ENCODE measurements at places on chromosomes 2 and 18.

GRCh38 chr18:25927830-25928229, 162.6 kb downstream of the SS18 start:
- DNase-seq: no peak

DNA sequence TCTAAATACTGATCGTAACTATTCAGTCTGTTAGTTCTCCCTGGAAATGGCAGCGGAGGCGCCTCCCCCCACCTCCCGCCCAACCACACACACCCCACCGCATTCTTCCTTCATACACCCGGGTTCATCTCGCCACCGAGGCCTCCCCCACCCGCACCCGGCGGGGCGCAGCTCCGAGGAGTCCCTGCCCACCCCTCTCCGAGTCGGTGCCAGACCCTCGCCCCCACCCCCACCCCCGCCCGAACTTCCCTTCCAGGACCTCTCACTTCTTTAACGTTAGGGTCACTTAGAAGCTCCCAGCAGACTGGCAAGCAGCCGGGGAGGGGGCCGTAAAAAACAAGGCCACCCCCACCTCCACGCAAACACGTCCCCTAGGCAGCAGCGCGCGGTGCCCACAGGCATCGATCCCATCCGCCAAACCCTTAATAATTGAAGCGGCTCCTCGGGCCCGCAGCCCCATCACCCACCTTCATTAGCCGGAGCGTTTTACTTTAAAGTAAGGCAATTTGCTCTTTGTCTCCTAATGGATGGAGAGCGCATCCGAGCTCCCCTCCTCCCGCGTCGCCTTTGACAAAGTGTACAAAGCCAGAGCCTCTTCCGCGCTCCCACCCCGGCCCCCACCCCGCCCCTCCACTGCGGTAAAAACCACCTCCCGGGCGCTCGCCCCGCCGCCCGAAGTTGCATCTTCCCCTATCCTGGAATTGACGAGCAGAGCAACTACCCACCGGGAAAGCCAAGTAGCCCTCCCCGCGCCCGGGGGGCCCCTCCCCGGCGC, 624 bp downstream of the ZNF516 start:
- DNase-seq: no peak

DNA sequence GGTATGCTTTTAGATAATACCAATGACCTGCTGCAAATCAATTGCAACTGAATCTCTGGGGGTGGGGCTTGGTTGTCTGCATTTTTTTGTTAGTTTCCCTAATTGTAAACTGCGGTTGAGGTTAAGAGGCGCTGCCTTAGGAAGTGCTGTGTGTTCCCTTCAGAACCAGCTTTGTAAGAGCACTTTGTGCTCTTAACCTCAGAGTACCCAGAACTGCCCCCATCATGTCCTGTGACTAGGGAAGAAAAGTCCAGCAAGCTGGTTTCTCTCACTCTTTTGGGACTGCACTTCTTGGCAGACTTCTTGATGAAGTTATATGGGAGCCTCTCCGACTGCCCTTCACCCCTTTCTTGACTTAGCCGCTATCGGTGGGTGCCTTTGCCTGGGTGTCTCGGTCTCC, 245.5 kb upstream of the CXCR4 start:
- DNase-seq: no peak

DNA sequence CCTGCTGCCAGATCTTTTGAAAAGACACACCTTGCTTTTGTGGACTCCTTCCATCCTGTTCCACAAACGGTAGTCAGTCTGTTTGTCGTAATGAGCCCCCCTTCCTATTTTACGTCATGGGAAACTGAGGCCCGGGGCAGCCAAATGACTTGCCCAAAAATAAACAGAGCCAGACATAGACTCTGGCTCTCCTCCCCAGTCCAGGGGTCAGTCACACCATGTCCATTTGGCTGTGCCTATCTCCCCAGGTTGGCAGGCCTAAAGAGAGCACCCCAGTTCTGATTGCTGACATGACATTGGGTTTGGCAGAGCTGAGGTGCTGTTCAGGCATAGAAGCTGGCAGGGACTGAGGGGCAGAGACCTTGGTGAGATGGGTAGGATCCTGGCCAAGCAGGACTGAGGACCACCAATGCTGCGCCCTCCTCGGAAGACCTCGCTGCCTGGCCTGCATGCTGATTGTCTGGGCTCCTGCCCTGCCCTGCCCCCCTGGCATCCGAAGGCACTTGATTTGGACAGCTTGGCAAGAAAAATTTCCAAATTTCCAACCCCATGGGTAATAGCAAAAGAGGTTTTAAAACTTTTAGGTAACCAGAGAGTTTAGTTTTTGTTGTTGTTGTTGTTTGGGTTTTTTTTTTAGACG, 335.4 kb downstream of the DYSF start:
- peak; percentile 49 for DNase-seq

DNA sequence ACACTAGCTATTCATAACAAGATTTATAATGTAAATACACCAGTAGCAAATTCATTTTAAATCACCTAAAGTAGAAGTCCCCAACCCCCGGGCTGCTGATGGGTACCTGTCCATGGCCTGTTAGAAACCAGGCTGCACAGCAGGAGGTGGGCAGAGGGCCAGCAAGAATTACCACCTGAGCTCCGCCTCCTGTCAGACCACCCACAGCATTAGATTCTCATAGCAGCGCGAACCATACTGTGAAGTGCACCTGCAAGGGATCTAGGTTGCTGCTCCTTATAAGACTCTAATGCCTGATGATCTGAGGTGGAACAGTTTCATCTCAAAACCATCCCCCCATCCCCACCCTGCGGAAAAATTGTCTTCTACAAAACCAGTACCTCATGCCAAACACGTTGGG, 71.3 kb downstream of the KANSL1L start:
- DNase-seq: no peak

- DNase-seq: no peak
Observed at GRCh38 chr2:47375307-47375706, 27.6 kb upstream of the MSH2 start.

- DNase-seq: no peak
Observed at GRCh38 chr2:68263632-68264031, 11.3 kb upstream of the PPP3R1 start.

DNA sequence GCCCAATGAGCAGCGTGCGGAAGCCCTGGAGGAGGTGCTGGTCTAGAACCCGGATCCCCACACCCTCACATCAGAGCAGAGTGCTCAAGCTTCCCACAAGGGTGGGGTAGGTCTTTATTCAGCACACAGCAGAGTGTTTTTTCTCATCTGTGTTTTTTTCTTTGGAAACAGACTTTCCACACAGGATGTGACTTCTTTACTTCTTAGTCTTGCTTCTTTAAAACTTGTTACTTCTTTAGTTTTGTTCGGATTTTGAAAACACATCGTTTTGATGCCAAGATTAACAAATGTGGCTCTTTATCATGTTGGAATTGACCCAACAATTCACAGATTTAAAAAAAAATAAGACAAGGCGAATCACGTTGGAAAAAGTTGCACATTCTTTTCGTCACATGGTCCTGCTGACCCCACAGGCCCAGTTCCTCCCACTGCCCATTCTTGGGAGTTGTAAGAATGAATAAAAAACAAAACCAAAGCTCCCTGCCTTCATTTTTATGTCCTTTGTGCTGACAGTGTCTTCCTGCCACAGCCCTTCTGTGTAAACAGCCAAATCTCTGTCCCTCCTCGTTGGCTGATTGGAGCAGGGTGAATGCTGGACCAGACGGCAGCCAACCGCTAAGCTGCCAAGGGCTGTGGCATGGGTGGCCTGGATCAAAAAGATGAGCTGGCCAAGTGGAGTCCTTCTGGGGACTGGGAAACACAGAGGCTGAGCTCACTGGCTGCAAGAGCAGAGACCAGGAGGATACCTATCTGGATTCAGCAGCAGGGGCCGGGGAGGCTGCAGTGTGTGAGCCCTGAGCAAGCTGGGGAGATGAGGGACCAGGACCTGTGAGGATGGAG, 81.6 kb downstream of the TWIST2 start:
- peak; percentile 84 for DNase-seq

DNA sequence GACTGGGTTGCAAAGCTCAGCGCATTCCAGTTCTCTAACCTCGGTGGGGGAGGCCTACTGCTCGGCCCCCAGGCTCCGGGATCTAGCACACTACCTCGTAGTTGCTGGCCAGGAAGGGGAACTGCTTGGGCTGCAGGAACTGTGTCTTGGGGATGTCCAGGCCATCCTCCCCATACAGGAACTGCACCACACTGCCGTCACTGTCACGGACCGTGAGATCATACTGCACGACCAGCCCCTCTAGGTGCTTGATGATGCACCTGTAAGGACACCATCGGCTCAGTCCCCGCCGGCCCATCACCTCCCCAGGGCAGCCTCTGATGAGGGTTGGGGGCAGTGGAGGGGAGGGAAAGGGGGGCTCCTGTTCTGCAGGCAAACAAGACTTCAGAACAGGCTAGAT, 61.6 kb downstream of the POLR1A start:
- DNase-seq: no peak

DNA sequence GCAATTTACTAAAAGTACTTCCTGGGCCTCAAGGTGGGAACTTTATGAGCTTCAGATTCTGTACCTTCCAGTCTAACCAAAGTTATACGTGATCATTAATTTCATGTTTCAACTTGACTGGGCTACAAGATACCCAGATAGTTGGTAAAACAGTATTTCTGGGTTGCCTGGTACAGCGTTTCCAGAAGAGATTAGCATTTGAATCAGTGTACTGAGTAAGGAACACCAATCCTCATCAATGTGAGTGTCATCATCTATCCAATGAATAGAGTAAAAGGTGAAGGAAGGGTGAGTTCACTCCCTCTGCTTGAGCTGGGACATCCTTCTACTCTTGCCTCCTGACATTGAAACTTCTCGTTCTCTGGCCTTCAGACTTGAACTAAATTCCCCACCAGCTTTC, 274.5 kb upstream of the ID2 start:
- no peak for DNase-seq
